ENCODE measurements at places on chromosomes 11 and 22.

GRCh38 chr11:109849051-109849450 lies 244.1 kb upstream of the ZC3H12C start:
- DNase-seq = no peak

DNA sequence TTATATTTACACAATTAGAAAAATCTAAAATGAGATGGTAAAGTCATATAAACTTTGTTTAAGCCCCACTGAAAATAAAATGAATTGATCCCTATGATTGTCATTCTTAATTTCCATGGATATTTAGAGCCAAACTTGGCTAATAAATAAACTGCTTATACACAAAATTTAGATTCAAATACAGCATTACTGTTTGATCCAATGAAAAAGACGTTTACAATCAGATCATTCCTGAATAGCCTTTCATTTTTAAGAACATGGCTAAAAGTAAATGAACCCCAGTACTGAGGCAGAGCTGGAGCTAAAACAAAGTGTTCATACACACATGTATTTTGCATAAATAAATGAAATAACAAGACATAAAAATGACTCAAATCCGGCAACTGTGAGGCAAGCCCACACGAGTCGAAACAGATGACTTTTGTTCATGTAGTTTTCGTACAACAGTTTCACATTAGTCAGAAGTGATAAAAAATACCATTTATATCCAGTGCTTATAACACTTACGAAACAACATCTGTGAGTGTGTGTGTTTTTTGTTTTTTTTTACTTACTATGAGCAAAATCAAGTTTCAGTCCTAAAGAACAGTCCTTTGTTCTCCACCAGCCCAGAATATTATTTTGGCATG lies 386.5 kb downstream of the SOX6 start:
- no peak for DNase-seq

DNA sequence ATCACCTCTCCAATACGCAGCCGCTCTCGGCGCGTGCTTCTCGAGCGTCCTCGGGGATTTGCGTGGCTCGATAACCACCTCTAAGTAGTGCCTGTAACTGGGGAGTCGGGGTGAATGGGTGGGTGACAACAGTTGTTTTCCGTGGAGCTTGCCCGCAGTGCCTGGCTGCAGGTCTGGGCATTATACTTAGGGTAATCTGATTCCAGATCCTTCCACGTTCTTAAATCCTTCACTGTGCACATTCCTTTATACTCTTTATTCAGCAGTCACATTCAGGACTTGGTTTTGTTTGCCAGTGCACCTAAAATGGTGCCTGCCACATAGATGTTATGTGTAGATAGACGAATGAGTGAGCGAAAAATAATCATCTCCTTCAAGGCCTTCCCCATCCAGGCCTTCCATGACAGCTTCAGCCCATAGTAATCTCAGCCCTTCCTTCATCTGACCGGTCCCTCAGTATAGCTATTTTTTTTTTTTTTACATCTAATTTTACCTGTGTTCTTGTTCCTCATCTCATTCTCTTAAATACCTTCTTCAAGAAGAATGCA lies 602 bp downstream of the NAT10 start:
- no peak for DNase-seq

- DNase-seq = no peak
Observed at GRCh38 chr11:74577624-74578396, 14.6 kb upstream of the POLD3 start.

- DNase-seq = no peak
Observed at GRCh38 chr11:61827571-61828378, at the start of gene FADS2. Gene FADS2 (plus strand): TSS chr11:61828300. CDS start chr11:61828391, 91 bp downstream.

DNA sequence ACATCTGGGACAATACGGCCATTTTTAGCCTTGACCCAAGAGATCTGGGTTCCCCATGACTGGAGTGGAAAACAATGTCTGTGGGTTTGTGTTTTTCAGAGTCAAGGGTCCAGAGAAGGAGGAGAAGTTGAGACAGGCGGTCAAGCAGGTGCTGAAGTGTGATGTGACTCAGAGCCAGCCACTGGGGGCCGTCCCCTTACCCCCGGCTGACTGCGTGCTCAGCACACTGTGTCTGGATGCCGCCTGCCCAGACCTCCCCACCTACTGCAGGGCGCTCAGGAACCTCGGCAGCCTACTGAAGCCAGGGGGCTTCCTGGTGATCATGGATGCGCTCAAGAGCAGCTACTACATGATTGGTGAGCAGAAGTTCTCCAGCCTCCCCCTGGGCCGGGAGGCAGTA lies 15.7 kb downstream of the NNMT start:
- no peak for DNase-seq

- no peak for DNase-seq
Observed at GRCh38 chr22:28395920-28396753, 283.5 kb downstream of the TTC28 start.

- DNase-seq = no peak
Observed at GRCh38 chr11:14679662-14680061, 36.1 kb downstream of the PDE3B start.

GRCh38 chr22:39463931-39464390 lies 7.1 kb downstream of the MGAT3 start:
- DNase-seq = no peak

DNA sequence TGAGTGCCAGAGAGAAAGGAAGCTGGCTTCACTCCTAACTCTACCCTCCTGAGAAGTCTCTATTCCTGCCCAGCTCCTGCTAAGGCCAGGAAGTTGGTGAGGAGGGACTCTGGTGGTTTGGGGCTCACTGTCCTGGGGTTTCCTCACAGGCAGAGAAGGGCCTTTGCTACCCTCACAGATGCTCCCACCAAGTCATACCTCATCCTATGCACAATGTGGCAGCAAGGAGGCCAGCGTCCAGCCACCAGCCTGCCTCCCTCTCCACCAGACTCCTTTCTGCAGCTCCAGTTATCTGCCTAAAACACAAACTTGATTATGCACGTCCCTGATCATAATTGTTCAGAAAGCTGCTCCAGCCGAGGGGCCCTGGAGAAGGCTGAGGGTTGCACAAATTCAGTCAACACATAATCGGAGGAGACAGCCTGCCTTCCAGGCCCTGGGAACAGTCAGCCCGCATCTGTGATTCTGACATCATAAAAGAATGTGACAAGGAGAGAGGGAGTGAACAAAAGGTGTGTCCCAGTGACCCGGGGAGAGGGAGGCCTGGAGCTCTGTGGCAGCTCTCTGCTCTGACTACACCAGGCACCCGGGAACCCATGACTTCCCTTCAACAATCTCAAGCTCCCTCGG lies 28.8 kb downstream of the DKK3 start:
- no peak for DNase-seq

- DNase-seq = no peak
Observed at GRCh38 chr22:49929994-49930575, 11.7 kb downstream of the CRELD2 start.

DNA sequence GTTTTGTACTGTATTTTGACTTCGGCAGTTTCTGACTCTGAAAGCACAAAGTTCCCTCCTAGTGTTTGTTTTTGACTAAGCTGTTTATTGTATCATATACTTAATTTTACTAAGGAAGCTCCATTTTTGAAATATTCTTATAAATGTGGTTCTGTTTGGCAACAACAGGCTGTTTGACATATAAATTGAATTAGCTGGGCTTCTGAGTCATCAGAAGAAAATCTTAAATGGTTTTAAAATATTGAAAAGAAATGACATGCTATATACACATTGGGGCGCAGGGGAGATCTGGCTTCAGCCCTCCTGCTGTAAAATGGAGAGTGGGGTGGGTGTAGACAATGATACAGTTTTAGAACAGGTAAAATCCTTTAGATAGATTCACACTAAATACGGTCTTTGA lies 38.6 kb downstream of the SHISA8 start:
- DNase-seq = no peak

DNA sequence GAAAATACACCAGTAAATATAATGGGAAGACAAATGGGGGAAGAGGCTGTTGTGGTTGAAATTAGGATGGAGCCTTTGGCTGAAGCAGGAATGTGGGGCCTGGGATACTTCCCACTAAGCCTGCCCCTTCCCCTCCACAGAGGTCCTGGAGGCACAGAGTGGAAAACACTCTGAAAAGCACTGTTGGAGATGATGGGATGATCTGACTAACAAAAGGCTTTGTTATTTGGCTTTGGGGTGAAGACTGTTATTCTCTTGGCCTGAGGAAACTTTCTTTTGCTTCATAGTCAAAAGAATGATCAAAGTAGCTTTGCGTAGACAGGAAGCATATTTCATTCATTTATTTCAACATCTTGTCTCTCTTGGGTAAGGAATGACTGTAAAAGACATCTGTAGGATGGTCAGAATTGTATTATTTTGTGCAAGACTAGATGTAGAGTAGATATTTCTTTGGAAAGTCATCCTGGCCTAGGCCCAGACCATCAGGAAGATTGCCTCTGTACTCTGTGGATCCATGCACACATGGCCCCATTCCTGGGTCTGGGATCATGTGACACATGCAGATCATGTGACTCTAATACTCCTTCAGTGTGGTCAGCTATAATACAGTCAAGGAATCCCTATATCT lies 111.4 kb downstream of the SPON1 start:
- DNase-seq = no peak

- DNase-seq = no peak
Observed at GRCh38 chr11:61377461-61378160, 14.8 kb upstream of the TMEM216 start.

- DNase-seq = no peak
Observed at GRCh38 chr22:22720724-22721261, 76.4 kb downstream of the GGTLC2 start.

DNA sequence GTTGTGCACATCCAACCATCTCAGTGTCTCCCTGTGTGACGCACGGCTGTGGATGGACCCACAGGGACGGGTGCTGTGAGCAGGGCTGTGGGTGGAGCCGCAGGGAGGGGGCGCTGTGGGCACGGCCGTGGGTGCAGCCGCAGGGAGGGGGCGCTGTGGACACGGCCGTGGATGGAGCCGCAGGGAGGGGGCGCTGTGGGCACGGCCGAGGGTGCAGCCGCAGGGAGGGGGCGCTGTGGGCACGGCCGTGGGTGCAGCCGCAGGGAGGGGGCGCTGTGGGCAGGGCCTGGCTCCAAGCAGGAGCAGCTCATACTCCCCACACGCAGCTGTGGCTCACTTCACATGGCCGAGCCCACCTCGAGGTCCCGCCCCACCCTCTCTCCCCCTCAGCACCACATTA lies 6.0 kb upstream of the MAPK11 start:
- DNase-seq = no peak
